ENCODE measurements at places on chromosomes 7 and 10.

- DNase-seq, result no peak
Measured at GRCh38 chr10:119131512-119132240, 27.8 kb downstream of the DENND10 start.

DNA sequence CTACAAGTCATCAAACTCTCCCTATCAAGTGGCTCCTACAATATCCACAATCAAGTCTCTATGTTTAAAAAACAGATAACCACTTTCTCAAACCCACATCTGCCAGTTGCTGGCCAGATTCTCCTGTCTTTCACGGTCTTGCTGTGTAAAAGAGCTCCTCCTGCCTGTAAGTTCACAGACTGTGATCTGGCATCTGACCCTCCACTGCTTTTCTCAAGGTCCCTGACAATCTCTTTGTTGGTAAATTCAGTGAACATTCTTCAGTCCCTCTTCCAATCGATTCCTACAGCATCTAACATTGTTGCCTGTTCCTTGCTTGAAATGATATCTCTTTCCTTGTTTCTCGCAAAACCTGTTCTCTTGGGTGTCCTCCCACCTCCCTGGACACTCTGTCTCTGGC is 18.5 kb upstream of the LMOD2 start:
- no peak for DNase-seq

- DNase-seq, result no peak
Measured at GRCh38 chr7:20284003-20284770, 46.5 kb upstream of the ITGB8 start.

DNA sequence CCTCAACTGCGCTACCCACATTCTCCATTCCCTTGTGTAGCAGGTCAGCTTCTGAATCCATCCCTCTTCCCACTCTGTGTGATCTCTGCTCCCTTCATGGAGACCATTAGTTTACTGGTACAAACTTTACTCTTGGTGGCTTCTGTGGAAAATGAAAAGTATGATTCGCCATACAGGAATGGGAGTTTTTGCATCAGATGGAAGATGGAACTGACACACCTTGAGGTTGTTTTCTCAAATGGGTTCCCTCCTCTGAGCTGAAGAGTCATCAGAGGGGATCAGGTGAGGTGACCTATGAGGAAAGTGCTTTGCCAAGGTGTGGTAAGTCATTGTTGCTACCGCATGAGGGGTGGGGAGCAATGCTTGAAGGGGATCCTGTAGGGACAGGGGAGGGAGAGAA is 266.8 kb downstream of the INHBA start:
- no peak for DNase-seq

- DNase-seq, result no peak
Measured at GRCh38 chr7:147276783-147277370, 1160.3 kb downstream of the CNTNAP2 start.

DNA sequence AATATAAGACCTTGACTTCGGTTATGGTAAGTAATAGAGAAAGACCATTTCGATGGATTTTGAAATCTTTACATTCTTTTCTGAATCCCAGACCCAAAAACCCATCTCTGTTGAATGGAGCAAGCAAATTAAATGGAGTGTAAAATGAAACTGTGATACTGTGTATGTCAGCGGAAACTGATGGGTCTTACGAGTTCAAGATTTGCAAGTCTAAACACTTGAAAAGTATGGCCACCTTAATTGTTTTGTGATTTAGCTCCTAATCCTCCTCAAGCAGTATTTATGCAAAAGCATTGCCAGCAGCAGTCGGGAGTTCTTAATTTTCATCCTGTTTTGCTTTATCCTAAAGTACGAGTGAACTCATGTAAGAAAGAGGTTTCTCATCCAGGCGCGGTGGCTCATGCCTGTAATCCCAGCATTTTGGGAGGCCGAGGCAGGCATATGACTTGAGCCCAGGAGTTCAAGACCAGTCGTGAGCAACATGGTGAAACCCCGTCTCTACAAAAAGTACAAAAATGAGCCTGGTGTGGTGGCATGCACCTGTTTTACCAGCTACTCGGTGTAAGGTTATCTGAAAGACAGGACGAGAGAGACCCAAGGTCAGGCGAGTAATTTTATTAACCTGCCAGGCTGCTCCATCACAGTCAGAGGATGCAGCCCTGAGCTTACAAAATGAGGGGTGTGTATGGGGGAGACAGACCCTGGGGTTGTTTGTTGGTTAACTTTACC is 5.8 kb upstream of the DHTKD1 start:
- DNase-seq, result no peak

GRCh38 chr10:44369296-44369695 is 15.6 kb downstream of the CXCL12 start:
- no peak for DNase-seq

- peak; percentile 11 for DNase-seq
Measured at GRCh38 chr7:13115157-13115772, 427.8 kb downstream of the ARL4A start.

GRCh38 chr10:101217044-101217425 is 12.2 kb downstream of the LBX1 start:
- DNase-seq, result no peak

GRCh38 chr10:58660575-58661255 is 148.0 kb downstream of the BICC1 start:
- no peak for DNase-seq

- DNase-seq, result no peak
Measured at GRCh38 chr7:129889133-129889844, 63.5 kb downstream of the UBE2H start.

- no peak for DNase-seq
Measured at GRCh38 chr10:88901984-88902789, 22.1 kb downstream of the STAMBPL1 start.

- DNase-seq, result peak; percentile 62
Measured at GRCh38 chr10:71232089-71232998, 20.0 kb downstream of the UNC5B start.

DNA sequence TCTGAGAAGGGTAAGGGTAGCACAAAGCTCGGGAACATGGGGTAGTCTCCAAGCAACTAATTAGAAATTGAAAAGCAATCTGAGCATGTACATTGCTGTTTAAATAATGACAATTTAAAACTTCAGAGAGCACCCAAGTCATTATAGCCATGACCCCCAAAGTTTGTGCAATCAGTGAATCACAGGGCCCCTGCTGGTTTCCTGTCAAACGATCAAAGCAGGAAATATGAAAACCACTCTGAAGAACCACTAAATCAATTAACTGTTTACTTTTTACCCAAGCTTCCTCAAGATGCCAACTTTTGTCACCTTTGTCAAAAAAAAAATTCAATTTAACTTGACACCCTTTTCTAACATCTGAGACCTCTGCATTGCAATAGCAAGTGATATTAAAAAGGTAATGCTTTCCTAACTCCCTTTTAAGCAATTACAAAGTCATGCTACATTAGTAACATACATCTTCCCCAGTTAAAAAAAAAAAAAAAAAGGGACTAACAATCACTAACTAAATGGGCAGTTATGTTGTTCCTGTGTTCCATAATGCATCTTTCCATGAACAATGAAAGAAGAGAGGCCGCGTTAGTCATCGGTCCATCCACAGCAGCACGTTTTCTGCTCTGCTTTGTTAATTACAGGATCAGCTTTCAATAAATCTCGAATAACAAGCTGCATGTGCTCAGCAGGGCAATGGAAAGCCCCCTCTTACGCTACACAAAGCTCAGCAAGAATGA is 80.6 kb downstream of the ETV1 start:
- no peak for DNase-seq

GRCh38 chr7:141946796-141947195 is at the start of gene CLEC5A:
Gene CLEC5A, minus strand, starts transcription at chr7:141946974. Its CDS starts 682 bp downstream, at chr7:141946292.
- DNase-seq, result no peak

Measured in muscle of arm (tissue), 14 donors.